ENCODE measurements at places on chromosomes 13 and 19.
A peak's percentile ranks its signal among the peaks of the same experiment; 100 is the strongest.

DNA sequence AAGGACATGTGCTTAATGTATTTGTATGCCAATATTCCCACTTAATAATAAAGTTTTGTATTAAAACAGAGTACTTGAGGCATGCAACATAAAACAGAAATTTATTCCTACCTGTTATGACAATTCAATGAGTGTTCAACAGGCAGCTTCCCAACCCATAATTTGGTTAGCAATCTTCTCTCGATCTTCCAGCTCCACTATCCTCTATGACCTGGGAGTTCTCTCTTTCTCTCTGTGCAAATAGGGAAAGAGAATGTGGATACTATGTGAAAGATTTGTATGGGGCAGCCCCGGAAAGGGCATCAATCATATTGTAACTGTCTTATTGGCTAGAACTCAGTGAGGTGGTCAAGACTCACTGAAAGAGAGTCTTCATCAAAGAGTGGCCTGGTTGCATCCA is 644.9 kb upstream of the PCDH20 start:
- no peak for DNase-seq

GRCh38 chr19:47729468-47729798 is 15.9 kb upstream of the NOP53 start:
- no peak for DNase-seq

DNA sequence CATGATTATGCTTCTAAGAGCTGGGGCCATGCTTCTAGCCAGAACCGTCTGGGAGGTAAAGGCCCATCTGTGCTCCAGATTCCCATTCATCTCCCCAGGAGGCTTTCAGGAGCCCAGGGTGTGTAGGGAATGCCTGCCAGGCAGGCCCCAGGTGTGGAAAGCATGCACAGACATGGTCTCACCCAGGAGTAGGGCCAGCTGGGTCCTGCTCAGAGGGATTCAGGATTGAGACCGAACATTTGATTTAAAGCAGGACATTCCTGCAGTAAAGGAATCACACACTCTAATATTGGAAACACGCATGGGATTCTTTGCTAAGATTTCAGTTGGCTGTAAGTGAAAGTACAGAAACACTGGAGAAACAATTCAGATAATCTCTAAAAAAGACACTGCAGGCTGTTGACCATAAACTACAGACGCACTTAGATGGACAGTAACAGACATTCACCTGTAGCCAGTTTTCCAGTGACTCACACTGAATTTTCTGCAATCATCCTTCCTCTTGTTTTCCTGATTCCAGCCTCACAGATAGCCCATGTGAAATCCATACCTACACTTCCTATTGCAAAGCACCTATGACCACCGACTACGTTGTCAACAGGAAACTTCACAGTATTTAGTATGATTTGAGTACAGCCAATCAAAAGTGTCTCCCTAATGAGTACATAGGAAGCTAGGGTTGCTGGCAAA is 257.8 kb downstream of the TBC1D4 start:
- no peak for DNase-seq

GRCh38 chr19:4229179-4229931 is at the start of gene EBI3:
Gene EBI3 (plus strand): TSS chr19:4229523. CDS start chr19:4229551, 28 bp downstream.
- DNase-seq = no peak

DNA sequence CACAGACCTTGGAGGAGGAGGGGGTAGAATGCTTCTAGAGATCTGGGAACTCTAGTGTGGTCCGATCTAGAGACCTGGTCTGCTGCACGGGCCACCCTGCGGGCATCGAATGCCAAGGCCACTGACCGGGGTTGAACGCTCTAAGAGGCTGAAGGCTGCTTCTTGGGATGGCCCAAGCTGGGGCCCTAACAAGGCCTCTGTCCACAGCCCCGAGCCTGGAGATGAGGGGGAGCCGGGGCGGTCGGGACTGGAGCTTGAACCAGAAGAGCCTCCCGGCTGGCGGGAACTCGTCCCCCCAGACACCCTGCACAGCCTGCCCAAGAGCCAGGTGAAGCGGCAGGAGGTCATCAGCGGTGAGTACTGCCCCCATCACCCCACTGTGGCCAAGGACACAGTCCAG is 15.3 kb downstream of the ARHGEF1 start:
- no peak for DNase-seq

GRCh38 chr13:97659602-97660001 is 225.6 kb downstream of the RAP2A start:
- peak; percentile 2 for DNase-seq

DNA sequence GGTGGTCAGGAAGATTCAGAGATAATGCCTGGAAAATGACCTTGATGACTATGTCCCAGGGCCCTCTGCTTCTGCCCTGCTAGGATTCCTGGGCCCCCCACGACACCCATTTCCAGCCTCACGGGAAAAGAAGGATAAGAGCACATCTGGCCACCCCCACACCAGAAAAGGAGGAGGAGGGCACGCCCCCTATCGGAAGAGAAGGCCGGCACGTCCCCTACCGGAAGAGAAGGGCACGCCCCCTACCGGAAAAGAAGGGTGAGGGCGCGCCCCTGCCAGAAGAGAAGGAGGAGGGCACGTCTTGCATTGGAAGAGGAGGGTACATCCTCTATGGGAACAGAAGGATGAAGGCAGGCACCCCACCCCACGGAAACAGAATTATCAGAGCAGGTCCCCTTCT is 84.3 kb downstream of the IER2 start:
- peak; percentile 48 for DNase-seq

DNA sequence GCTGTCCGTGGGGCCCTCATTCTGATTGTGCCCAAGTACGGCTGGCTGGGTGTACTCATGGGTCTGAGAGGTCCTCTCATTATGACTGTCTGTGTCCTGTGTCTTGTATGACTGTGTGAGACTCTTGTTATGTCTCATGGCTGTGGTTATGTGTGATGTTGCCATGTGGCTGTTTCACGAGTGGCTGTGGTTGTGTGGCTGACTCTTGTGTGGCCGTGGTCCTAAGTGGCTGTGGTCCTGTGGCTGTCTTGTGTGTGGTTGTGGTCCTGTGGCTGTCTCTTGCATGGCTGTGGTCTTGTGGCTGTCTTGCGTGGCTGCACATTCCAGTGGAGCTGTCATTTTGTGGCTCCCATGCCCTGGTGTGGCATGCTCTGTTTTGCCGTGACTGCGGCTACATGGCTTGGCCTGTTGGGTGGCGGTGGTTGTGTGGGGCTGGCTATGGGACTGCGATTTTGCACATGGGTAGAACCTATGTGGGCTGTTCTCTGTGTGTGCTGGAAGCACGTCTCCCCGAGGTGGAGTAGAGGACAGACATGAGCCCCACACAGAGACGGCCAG is 2.5 kb downstream of the LYL1 start:
- DNase-seq = no peak

DNA sequence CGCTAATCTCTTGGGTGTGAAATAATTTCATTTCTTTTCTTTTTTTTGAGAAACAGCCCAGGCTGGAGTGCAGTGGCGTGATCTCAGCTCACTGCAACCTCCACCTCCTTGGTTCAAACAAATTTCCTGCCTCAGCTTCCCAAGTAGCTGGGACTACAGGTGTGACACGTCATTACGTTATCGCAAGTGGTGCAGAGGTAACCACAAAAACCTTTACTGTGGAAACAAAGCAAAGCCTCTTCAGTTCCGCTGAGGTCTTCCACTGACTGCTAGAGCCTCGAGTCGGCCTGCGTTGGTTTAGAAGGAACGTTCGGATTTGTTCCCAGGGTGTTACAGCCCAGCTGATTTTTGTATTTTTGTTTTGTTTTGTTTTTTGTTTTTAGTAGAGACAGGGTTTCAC is 2.0 kb upstream of the ZNF784 start:
- no peak for DNase-seq

DNA sequence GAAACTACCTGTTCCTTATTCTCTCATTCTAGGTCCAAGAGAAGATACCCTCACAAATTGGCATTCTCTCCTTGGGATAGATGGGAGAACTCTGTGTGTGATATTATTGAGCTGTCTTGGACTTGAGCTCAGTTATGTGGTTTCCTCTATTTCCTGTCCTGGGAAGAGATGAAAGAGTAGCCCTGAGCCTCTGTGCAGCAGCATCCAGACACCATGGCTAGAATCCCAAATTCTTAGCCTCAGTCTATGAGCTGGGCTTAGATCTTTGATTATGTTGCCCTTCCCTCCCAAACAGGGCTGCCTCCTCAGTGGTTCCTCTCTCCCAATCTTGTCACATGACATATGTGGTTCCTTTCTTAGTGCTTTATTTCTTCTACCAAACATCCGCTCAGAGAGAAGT is 290.7 kb downstream of the SPRY2 start:
- no peak for DNase-seq

DNA sequence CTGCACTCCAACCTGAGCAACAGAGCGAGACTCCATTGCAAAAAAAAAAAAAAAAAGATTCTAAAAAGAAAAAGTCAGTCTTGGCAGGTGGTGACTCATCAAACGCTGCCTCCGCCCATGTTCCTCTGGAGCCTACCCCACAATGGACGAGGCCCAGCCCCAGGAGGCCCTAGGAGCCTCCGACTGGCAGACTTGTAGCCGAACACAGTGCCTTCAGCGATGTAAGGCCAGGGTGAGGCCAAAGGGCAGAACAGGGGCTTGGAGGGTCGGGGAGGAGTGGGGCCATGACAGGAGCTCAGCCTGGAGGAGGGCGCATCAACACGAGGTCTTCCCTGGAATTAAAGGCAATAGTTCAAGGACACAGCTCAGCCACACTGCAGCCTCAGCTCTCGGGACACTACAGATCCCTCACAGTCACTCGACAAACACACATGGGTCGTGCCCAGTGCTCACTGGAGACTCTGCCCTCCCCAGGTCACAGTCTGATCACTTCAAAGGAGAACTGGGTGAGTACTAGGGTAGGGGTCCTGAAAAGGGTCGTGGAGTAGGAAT is 5.1 kb downstream of the USE1 start:
- no peak for DNase-seq

DNA sequence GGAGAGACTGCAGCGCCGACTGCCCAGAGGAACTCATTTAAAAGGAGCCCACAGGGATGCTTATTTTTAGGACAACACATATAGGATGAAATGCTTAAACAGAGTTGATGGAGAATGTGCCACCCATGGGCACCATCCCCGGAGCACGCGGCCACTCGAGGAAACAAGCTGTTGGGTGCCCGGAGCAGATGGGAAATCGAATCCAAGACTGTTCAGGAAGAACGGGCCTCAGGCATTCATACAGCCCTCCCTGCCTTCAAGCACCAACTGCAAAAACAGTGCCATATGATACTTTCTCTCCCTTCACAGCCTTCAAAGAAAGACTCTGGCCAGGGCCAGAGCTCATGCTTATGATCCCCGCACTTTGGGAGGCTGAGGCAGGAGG is 40.2 kb downstream of the RAB20 start:
- no peak for DNase-seq

DNA sequence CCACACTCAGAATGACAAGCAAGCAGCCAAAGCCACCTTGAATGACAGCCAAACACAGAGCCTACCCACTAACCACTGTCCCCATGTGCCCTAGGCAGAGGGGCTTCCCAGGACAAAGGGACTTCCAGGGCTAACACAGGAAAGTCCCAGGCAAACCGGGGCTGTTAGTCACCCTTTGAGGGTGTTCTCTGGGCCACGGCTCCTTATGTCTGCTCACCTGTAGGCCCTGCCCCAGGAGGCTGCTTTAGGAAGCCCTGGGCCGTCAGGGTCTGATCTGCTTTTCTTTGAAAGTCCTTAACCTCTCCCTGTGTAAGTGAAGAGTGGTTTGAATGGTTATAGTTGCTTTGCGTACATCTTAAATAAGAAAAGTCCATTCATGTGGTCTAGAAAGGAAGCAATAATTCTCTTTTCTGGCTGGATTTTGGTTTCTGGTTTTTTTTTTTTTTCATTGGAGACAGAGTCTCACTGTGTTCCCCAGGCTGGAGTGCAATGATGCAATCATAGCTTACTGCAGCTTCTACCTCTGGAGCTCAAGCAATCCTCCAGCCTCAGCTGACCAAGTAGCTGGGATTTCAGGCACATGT is 161.4 kb downstream of the EFNB2 start:
- DNase-seq = no peak

DNA sequence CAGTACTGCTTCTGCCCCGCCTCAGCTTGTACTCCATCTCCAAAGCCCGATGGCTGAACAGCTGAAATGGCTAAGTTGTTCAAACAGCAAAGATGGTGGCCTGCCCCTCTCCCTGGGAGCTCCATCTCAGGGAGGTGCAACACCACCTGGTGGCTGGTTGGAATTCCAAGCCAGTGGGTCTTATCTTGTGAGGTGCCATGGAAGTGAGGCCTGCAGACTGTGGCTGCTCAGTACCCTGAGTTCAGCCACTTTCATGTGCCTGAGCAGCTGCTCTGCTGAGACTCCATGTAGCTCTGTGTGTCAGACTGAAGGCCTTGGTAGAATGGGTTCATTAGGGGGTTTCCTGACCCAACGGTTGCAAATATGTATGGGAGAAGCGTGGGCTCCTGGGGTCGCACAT is 67.3 kb upstream of the SPRY2 start:
- no peak for DNase-seq

- DNase-seq = peak; percentile 66
These were observed at the start of gene GRIN2D for GRCh38 chr19:48393559-48394330. Gene GRIN2D (plus strand): TSS chr19:48393668. CDS start chr19:48398393, 4,725 bp downstream.

DNA sequence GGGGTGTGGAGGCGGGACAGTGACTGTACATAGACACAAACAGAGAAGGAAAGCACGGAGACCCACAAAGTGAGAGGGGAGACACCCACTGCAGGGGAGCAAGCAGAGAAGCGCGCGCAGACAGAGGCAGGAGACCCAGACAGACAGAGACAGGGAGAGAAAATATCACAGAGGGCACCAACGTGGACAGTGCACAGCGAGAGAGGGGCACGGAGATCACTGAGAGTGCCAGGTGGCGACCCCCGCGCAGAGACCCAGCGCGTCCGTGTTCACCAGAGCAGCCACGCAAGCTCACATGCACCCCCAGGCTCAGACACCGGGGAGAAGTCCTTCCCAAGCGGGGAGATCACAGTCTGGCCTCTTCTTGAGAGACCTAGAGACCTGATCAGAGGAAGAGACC is 1.4 kb upstream of the CACNG7 start:
- no peak for DNase-seq

GRCh38 chr13:75725736-75726135 is 89.6 kb downstream of the LMO7 start:
- no peak for DNase-seq

DNA sequence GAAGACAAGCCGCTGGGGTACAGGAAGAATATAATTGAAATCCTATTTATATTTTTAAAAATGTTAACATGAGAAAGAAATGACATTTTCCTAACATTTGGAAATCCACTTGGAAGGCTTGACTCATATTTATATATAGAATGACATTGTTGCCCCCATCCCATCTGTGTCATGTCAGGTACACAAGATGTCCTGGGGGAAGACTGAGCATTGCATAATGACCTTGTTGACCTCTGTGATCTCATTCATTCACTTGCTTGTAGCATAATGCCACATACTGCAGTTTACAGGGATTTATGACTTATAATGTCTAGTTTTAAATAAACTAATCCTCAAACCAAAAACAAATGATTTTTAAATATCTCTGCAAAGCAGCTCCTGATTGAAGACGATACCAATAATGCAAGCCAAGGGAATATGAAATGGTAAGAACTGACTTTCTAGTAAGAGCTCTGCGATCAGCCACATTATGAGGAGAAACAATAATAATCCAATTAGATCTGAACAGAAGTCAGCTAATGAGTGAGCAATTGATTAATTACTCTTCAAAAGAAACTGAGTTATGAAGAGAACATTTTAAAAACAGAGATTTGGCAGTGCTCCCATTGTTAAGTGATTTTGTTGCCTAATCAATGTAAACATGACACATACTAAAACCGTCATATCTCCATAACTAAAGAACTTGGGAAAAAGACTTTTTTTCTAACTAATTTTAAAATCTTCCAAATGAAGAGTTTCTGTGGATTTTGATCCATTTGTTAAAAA is 21.2 kb upstream of the VWA8 start:
- no peak for DNase-seq

GRCh38 chr19:18089726-18090125 is 3.0 kb upstream of the IL12RB1 start:
- DNase-seq = no peak

- no peak for DNase-seq
These were observed 437.3 kb upstream of the HTR2A start for GRCh38 chr13:47334173-47334572.

Measured in HuH-7 (cell line).